ENCODE measurements at places on chromosomes 5 and 9.

DNA sequence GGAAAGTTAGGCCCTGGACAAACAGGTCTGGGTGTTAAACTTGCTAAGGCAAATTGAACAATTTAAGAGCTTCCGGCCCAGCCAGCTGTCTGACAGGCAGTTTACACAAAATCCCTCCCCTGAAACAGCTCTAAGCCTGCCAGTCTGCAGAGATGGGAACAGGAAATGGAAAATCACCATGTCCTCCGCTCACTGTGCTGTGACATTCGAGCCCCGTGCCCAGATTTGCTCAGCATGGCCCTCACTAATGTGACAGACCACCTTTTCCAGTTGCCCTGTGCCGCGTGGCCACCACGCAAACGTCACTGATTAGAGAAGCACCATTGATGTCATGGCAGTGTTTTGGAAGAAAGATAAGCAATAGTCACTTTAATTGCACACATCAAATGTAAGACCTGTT is 41.0 kb downstream of the CCNJL start:
- DNase-seq, result no peak

DNA sequence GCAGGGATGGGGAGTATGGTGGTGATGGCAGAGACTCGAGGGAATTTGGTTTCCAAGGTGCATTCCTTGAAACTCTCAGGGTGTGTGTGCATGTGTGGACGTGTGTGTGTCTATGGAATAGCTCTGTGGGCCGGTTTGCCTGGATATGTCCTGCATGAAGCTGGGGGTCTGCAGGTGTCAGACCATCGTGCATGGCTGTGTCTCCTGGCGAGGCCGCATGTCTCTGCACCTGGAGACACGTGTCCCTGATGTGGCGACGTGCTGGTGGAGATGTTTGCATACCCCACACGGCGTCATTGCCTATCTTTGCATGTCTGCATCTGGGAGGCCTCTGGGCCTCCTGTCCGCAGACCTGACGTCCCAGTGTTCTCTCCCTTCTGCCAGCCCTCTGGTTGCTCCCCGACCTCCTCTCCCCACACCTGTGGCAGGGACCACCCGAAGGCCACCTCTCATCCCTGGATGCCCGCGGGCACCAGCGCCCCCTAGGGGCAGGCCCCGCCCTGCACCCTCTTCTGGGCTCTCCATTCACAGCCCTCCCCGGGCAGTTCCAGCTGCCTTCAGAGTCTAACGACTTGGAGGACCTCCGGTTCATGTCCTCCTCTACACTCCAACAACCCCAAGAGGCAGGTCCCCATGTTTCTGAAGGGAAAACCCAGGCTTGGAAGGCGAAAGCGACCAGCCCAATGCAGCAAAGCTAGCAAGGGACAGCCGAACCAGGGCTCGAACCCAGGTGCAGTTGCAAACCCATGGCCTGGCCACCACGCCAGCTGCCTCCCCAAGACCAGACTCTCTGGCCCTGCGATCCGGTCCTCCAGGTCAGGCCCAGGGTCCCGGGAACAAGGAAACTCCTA is 88.6 kb downstream of the LMX1B start:
- DNase-seq, result no peak

- DNase-seq, result no peak
Observed at GRCh38 chr9:77587042-77587441, 61.1 kb downstream of the GNA14 start.

GRCh38 chr5:61933787-61934626 is 372.0 kb upstream of the KIF2A start:
- DNase-seq, result no peak

DNA sequence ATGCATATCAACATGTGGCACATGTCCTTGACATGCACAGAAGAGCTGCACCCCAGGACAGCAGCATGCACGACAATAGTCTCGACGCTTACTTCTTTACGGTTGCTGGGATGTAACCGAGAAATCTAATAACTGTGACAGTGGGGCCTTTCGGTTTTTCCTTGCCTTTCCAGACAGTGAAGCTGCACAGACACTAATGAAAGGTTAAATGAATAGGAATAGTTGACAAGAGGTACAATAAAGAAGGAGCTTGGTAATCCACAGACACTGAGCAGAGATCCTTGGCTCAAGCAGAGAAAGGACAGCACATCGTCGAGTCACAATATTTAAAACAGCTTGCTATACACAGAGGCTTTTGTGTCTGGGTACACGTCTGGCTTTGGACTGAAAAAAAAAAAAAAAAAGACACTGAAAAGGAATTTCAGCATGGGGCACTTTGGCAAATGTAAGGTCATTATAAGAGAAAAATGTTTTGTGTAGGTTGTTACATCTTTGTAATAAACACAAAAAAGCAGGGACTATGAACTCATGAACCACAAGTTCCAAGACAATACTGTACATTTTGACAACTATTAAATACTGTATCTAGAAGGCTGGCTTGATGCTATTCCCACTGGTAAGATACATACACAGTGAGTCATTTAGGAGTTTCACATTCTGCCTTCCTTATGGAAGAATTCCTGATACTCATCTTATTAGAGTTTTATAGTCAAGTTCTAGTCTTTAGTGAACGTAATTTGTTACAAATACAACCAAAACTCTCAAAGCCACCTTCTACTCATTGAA is 5.6 kb downstream of the BNC2 start:
- DNase-seq, result no peak

DNA sequence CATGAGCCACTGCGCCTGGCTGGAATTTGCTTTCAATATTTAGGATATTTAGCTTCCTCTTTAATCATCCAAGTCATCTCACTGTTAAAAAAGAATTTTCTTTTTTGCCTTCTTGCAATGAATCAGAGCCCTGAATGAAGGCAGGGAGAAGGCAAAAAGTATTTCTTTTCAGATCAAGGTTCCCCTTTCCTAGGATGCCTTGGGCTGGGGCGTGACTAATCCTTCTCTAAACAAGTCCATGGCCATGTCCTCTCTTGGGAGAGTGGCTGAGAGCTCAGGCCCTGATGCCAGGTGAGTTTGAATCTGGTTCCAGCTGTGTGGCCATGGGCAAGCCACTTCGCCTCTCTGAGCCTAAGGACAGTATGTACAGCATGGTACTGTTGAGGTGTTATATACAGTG is 84.8 kb upstream of the NEURL1B start:
- no peak for DNase-seq

GRCh38 chr9:14752871-14753270 is 30.3 kb upstream of the CER1 start:
- DNase-seq, result no peak

GRCh38 chr9:97545486-97545885 is 44.0 kb downstream of the TMOD1 start:
- DNase-seq, result no peak

DNA sequence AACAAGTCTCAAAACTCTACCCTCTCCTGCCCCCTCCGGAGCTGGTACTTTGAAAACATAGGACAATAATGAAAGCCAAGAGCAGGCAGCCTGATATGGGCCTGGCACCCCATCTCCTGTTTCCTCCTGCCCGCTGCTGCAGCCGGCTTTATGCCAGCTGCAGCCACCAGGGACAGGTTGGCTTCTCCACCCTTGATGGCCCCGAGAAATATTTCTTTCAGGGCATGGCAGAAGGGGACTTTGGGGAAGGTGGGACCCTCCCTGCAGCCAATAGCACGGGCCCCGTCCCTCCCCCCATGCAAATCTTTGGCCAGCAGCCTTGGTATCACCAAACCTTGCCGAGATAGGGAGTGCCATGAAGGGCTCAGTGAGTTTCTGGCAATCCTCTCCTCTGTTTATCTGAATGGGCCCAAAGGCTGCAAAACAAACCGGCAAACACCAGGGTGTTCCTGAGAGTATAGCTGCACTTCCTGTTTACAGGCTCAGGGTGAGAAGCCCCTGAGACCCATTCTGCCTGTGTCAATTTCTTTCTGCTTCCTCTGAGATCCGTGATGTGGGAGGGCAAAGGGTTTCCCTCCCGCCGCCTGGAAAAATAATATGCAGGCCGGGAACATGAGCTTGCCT is 73.4 kb upstream of the BOD1 start:
- DNase-seq, result no peak

DNA sequence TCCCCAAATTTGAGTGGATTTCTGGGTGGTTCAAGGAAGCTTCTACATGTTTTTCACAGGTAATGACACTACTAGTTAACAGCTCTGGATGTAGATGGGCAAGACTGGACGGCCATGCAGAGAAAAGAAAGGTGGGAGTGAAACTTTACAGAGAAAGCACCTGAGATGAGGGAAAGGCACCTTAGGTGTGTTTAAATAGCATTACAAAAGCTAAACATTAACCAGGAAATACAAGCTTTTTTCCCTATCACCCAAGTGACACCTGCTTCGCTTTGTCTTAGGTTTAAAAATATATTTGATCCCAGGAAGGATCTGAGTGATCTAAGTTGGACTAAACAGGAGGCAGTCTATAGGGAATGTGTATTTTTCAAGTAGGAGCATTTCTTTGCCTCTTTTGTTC is 8.3 kb downstream of the C9orf152 start:
- no peak for DNase-seq

GRCh38 chr9:136799854-136800657 is 3.9 kb downstream of the CCDC183 start:
- no peak for DNase-seq

GRCh38 chr5:157555037-157555640 is 20.4 kb downstream of the ADAM19 start:
- no peak for DNase-seq

DNA sequence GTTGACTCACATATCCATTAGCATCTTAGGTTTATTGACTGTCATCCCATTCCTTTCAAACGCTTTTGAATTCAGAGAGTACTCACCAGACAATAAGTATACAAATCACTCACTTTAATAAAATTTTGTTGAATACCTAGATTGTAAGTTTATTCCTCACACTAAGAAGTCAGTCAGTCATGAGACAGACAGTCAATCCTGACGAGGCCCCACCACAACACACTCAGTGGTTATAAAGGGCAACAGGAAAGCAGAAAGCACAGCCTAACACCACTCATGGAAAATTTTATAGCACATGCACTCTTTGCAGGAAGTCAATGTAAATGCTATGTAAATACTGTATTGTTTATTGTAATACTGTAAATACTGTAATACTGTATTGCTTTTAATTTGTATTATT is 176.3 kb upstream of the PTGER4 start:
- DNase-seq, result no peak

GRCh38 chr9:100111235-100111634 is 12.2 kb downstream of the INVS start:
- DNase-seq, result peak; percentile 88

GRCh38 chr5:88732181-88732633 is 150.8 kb downstream of the MEF2C start:
- no peak for DNase-seq

DNA sequence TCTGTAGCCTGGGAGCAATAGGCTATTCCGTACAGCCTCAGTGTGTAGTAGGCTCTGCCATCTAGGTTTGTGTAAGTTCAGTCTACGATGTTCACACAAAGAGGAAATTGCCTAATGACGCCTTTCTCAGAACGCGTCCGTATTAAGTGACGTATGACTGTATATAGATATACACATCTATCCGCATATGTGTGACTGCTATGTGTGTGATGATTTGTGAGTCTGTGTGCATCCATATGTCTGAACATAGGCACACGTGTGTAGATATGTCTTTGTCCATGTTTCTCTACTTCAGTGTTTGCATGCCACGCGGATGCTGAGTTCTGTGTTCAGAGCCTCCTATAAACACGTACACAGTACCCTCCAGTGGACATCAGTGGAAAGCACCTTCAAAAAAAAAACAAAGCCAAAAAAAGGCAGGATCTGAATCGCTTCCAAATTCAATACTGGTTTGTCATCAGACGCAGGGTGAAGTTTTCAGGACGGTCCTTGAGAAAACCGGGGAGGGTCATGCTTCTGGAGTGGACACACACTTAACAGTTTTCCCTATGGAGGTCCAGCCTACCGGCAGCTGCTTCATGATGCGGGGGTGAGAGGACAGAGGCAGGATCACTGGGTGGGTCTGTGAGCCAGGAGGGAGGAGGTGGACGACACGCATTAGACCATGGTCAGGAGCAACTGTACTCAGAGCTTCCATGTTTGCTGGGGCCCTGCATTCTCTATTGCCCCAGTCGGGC is 29.5 kb upstream of the ALDH1B1 start:
- peak; percentile 39 for DNase-seq

DNA sequence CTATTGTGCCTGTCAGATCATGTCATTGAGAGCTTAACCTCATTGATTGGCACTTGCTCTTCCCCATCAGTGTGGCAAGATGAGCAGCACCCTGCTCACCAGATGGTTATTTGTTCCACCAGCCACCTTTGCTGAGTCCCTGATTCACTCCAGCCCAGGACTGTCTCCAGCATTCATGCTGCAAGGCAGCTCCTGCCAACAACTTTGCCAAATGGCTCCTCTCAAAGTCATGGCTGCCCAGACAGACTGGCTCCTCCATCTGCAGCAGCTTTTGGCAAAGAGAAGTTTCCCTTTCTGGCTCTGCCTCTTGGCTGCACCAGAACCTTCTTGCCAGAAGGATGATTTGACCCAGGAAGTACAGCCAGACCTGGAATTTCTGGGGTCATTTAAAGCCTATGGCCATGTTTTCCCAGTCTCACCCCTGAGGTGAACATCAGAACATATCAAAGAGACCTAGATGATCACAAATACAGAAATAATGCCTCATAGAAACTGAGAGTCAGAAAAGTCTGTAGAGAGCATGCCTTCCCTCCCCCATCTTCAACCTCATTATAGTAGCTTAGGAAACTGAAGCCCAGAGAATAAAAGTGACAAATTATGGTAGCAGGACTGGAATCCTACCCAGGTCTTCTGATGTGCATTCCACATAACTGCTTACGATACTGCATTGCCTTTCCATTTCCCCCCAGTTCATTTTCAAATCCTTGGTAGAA is 10.4 kb downstream of the PPP2R2B start:
- DNase-seq, result no peak

GRCh38 chr5:107544476-107544875 is 126.3 kb downstream of the EFNA5 start:
- no peak for DNase-seq

DNA sequence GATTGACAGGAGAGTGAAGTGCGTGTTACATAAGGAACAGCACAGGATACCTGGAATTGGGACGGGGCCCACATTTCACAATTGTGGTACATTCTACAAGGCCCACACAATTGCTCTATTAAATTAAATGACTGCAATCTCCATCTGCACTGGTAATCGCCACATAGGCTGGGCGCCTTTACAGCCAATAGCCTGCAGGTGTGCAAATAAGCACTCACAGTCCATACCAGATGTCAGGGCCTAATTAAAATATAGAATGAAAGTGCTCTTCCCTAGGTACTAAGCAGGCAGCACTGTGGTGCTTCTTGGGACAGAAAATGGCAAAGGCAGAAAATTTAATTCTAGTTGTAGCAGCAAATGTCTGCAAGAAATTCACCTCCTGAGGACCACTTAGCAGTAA is 82.7 kb downstream of the ATP10B start:
- no peak for DNase-seq

DNA sequence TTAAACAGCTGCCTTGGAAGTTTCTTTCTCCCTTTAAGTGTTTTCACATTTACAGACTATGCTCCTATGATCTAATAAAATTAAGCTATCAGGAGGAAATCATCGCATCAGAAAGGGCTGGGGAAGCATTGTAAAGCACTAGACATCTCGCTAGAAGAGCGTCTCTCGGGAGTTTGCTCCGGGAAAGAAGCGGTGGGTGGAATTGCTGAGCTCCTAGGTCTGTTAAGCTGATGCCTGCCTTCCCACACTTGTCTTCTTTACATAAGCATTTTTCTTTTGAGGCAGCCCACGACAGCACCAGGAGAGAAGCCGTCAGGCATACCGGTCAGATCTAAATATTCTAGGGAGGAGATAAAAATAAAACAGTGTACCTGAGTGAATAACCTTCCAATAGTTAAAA is 541.7 kb upstream of the TUSC1 start:
- DNase-seq, result no peak

Data from BJ (cell line).